T47D (cell line): ENCODE measurements at places on chromosomes 16 and 17.

GRCh38 chr16:54173490-54173889 is 113.1 kb downstream of the IRX3 start:
- DNase-seq, result no peak

DNA sequence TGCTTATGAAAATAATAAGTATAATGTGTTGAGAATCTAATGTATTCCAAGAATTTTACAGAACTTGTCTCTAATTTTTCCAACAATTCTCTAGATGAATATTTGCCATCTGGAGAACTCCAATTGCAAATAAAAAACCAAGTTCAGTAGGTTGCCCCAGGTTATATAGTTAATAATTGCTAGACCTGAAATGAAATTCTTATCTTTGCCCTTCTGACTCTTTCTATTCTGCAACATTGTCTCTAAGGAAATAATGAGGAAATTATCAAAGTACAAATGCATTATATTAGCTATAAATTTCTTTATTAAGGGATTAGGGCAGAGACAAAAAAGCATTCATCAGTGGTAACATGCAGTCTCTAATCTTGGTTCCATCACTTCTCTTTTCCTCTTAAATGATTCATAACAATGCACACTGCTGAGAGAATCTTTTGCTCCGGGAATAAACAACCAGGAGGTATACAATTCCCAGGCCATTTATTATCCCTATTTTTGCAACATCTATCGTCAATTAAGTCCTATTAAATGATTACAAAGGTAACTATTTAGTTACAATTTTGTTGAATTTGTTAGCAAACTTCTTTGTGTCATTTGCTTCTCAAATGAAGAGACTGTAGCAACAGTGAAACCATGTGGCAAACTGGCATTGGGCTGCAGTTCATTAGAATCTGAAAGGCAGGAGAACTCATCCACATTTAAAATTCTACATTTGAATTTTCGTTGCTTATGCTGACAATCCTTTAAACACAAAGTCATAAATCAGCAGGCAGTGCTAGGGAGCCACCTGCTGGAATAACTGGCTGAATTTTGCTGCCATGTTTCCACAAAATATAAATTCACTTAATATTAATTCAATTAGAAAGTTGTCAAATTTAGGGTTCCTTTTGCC is 349.6 kb downstream of the KIF2B start:
- peak; percentile 9 for DNase-seq

- no peak for DNase-seq
Observed at GRCh38 chr16:67022531-67023214, 6.3 kb upstream of the CBFB start.

DNA sequence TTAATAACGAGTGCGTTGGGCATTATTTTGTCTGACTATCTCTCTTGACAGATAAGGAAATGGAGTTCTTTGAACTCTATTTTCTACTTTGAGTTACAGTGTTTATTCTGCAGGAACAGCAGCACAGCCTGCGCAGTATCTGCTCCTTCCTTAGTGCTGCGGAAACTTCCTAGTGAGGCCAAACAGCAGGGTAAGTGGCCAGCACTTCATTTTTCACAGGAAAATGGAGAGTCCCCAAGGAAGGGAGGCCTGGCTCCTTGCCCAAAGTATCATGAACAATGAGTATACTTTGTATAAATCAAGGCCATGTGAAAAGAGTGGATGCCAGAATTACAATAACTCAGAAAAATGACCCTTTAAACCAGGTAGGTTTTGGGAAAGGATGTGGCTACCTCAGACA is 140.6 kb downstream of the VPS53 start:
- no peak for DNase-seq

DNA sequence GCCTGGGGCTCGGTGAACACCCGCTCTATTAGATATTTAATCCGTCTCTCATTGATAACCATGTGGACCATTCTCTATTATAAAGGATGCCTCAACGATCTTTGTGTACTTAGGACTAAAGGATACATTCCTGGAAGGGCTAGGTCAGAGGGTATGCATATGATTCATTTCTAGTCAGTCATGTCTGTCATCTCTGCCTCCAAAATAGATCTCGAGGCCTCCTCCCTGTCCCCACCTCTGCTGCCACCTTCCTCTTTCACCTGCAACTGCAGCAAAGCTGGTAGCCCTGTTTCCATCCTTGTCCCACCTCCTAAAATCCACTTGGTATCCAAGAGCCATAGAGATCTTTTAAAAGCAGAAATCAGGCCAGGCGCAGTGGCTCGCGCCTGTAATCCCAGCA is 121.5 kb downstream of the KATNIP start:
- DNase-seq, result no peak

GRCh38 chr16:56286809-56287208 is 95.5 kb downstream of the GNAO1 start:
- no peak for DNase-seq

DNA sequence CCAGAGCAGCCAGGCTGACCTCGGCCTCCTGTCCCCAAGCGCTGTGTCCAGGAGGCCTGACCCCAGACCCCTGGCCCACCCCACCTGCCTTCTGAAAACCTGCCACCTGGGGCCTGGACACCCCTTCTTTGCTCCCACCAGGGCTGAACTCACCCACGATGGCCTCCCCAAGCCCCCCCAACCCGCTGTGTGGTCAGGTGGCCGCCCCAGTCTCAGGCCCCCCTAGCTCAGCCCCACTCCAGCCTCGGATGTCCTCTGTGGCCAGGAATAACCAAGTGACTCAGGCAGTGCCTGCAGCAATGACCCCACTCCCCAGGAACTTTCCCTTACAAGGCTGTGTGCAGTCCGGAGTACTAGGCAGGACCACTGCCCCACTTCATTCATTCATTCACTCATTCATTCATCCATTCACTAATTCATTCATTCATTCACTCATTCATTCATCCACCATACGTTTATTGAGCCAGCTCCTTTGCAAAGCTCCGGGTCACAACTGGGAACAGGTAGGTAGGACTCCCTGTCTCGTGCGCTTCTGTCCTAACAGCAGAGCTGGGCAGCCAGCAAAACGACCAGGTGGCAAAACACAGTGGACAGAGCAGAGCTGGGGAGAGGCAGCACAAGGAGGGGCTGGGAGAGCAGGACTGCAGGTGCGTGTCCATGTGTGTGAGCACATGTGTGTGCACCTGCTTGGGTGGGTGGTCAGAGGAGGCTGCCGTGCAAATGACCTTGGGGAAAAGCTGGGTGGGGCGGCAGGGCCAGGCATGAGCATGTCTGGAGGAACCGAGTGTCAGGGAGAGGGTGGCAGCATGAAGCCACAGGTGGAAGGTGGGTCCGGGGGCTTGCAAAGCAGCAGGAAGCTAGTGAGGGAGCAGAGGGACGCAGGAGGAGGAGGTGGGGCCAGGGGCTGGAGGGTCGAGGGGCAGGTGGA is 75.8 kb upstream of the CBX4 start:
- no peak for DNase-seq
